ENCODE measurements at places on chromosomes 4 and X. TPM values are rescaled to one million over a fixed set of nuclear protein-coding genes. Genes with fewer than 3 reads are reported as not detected.

Gene ANOS1
- total RNA-seq = 18.8 TPM

Gene DYNLT3
- 7.7 TPM for total RNA-seq

Gene PRKG2
- 0.77 TPM for total RNA-seq

Gene FGA
- total RNA-seq = not detected

Gene SATL1
- total RNA-seq = 0.18 TPM

Gene HEPH
- total RNA-seq = 12.2 TPM

Gene F11
- total RNA-seq = not detected

Gene TSPYL2
- 17.9 TPM for total RNA-seq

- DNase-seq = no peak
These were observed 6.3 kb downstream of the TMEM154 start for GRCh38 chr4:152673489-152673888.

DNA sequence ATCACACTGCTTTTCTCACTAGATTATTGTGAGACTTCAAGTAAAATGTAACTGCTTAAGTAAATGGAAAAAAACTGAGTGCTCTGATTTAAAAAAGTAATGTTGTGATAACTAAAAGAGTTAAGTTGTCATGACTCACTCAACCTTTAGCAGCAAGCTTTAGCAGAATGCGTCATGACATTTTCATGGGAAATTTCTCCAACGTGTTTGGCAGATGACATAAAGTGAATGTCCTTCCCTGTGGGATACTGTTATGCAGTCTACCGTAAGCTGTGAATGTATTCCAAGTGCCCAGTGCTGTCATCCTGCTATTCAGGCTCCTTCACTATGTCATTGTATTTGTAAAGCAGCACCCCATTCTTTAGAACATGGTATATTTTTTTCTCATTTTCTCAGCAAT, 136.2 kb downstream of the CPXCR1 start:
- no peak for DNase-seq

DNA sequence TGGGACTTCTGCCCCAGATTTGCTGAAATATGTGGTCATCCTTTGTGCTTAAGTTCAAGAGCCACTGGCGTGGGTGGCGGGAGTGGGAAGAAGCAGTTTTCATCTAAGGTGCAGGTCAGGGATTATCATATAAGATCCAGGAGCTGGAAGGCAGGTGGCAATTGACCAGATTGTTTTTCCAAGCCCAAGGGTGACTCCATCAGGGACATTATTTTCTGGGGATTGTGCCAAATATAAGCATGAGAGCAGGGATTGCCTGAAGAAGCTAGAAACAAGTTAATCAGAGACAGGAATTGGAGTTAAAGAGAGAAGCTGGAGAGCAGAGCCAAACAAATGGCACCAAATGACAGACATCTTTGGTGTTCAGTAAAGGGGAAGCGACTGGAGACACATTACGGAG, 19.4 kb upstream of the SEL1L3 start:
- no peak for DNase-seq

GRCh38 chrX:101450085-101450484, 35.2 kb upstream of the ARMCX4 start:
- no peak for DNase-seq

GRCh38 chrX:16827225-16827624, 41.0 kb downstream of the TXLNG start:
- no peak for DNase-seq

GRCh38 chr4:173509036-173510001, 20.7 kb downstream of the HAND2 start:
- peak; percentile 34 for DNase-seq

DNA sequence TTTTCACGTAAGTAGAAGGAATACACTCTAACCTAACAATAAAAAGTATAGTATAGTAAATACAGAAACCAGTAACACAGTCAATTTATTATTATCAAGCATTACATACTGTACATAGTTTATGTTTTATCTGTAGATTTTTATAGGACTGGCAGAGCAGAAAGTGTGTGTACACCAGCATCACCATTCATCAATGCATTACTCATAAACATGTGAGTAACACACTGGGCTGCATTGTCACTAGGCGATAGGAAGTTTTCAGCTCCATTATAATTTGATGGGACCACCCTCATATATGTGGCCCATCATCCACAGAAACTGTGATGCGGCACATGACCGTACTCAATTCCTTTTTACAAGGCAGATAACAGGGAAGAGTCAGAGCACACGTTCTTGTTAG, 137.8 kb upstream of the RBPJ start:
- DNase-seq = no peak

- no peak for DNase-seq
These were observed 245.9 kb downstream of the IDS start for GRCh38 chrX:149259241-149259640.

DNA sequence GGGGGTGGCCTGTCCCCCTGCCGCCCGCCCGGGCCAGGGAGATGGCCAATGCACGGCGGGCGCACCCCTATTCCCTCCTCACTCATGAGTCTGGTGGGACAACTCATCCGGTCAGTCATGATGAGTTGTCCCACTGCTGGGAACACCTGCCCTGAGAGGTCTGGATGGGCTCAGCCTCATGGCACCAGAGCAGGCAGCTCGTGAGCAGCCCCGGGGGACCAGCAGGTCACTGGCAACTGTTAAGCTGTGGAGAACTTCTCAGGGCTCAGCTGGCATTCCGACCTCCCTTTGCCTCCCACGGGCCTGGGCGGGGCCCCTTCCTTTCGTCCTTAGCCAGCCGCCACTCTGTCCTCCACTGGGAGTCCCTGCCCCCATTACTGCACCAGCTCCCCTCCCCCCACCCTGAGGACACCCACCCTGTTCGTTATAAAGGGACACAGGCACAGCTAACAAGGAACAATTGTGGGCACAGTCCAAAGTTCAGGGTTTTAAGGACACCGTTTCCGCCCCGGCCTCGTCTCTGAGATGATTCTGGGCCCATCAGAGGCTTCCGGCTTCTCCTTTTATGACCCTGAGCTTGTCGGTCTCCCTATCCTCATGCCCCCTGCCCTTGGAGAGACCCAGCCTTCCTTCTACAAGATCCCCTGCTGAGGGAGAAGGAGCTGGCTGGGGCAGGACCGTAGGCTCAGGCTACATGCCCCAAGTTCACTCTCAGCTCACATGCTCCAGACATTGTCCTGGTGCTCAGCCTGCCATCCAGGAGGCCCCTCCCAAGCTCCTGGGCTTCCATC, 14.6 kb upstream of the KIAA0232 start:
- DNase-seq = no peak

GRCh38 chrX:153848325-153848724, 18.0 kb upstream of the PDZD4 start:
- no peak for DNase-seq

DNA sequence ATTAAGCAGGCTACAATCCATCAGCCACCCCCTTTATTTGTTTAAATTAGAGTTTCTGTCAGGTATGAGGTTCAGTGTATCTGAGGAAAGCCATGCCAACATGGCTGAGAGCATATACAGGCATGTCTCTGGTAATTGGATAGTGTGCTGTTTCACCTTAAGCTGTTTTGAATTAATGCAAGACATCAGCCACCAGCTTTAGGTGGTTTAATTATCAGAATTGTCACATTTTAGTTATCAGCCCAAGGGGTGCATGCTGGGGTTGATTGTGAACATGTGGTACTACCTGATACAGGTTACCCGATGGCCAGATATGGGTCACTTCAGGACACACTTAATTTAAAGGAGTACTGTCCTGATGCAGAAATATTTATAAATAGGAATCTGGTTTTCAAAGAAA, 353.2 kb upstream of the TENM3 start:
- no peak for DNase-seq

GRCh38 chrX:103722505-103722904, 11.8 kb downstream of the TMEM31 start:
- DNase-seq = no peak
